Fibroblast of skin of left biceps (primary cell): ENCODE measurements at places on chromosomes 3 and 15.

DNA sequence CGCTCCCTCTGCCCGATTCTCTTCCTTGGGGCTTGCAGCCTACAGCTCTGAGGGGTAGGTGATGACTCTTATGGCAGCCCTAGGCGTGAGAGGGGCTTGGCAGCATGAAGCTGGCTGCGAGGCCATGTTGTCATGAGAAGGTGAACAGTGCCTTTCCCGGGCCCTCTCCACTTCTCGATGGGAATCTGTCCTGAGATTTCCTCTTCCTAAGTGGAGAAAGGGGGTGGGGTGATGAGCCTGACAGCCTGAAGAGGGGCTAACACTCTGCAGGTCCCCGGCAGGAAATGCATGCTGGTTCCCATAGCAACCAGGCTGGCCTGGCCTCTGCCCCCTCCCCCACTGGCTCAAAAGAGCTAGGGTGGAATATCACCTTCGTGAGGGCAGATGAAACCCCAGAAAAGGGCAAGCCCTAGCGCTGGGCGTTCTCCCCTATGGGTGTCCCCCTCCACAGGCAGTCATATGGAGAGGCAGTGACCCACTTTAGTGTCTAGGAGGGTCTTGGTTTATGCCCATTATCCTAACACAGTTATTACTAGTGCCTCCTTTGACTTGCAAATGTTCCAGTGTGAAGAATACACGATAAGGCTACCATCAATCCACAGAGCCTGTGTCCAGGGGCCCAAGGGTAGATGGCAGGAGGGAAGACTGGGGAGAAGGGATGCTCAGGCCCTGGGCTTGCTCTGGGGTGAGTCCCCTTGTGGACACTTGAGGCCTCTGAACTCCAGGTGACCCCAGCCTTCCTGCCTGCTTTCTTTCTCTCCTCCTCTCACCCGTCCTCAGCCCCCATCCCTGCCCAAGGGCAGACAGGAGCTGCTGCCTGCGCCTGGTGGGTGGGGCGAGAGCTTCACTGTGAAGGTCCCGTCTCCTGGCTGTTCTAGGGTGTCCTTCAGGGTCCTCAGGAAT, 13.2 kb downstream of the EPHB3 start:
- DNase-seq, result no peak

- DNase-seq, result no peak
These were observed 59.4 kb upstream of the TRPM1 start for GRCh38 chr15:31160740-31161495.

- no peak for DNase-seq
These were observed 139.6 kb downstream of the CMSS1 start for GRCh38 chr3:99957151-99957796.

- no peak for DNase-seq
These were observed 45.7 kb upstream of the ADGRG7 start for GRCh38 chr3:100563652-100564211.

DNA sequence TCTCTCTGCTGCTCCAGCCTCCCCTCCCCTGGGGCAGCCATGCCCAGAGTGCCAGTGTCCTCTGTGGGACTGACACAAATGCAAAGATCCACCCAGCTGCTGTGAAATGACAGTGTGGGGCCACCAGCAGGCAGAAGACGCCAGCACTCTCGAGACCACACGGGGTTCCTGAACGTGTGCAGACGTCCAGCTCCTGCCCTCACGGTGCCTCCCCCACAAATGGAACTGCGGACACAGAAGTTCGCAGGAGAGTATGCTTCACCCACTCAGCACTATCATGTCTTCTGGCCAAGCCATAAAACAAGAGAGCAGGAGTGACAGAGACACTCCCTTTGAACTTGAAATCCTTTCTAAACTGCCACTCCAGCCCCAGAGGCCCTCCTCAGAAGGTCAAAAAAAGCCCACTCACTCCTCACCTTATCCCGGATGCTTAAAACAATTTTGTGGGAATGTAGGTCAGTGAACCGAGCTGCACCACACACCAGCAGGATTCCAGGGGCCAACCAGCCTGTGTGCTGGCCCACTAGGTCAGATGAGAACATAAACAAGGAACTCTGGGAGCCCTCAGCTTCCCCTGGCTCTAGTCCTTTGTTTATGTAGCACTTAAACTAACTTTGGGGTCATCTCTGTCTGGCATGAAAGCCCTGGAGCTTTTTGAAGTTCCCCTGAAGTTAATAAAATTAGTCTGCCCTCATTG, 112.6 kb downstream of the DNAJB8 start:
- no peak for DNase-seq

- no peak for DNase-seq
These were observed 25.4 kb upstream of the RYK start for GRCh38 chr3:134276086-134276485.

- DNase-seq, result no peak
These were observed 295.8 kb upstream of the TBL1XR1 start for GRCh38 chr3:177493091-177493490.

GRCh38 chr3:81965696-81966095, 204.3 kb upstream of the GBE1 start:
- no peak for DNase-seq

GRCh38 chr3:13710251-13710650, 161.3 kb downstream of the FBLN2 start:
- no peak for DNase-seq

GRCh38 chr15:42858999-42859789, 61.4 kb downstream of the TTBK2 start:
- no peak for DNase-seq

DNA sequence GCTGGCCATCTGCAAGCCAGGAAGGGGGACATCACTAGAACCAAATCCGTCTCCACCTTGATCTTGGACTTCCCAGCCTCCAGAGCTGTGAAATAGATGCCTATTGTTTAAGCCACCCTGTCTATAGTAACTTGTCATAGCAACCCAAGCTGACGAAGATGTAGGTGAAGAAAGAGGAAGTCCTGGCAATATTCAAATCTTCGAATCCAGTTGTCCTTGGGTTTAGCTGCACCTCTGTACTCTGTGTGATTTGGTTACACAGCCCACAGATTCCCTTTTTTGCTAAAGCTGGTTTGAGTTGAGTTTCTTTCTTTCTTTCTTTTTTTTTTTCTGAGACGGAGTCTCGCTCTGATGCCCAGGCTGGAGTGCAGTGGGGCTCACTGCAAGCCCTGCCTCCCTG, 68.0 kb upstream of the XCR1 start:
- no peak for DNase-seq

DNA sequence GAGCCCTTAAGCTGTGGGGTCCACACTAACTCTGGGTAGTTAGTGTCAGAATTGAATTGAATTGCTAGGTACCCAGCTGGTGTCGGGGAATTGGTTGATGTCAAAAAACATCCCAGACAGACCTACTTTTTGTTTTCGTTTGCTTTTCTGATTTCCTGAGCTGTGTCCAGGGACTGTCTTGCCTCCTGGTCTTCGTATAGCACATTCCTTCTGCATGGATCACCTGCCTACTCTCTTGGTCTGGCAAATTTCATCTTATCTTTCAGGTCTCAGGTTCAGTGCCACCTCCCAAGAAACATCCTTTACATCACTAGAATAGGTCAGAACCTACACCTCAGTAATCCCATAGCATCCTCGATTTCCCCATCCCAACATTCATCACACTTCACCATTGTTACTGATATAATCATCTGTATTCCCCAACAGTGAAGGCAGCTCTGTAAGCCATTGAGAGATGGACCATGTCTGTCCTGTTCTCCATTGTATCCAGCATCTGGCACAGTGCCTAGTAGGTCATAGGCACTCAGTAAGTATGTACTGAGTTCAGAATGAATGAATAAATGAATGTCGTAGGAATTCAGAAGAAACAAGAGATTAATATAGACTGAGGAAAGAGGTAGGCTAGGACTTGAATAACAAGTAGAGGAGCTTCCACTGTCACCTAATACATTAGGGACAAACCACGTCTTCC, 81.2 kb downstream of the ANP32A start:
- no peak for DNase-seq

- no peak for DNase-seq
These were observed 494.9 kb upstream of the CCDC54 start for GRCh38 chr3:106882297-106882696.

GRCh38 chr3:37968813-37969595, 21.6 kb upstream of the VILL start:
- DNase-seq, result no peak

- no peak for DNase-seq
These were observed 142.3 kb upstream of the RASGRP1 start for GRCh38 chr15:38706956-38707355.

DNA sequence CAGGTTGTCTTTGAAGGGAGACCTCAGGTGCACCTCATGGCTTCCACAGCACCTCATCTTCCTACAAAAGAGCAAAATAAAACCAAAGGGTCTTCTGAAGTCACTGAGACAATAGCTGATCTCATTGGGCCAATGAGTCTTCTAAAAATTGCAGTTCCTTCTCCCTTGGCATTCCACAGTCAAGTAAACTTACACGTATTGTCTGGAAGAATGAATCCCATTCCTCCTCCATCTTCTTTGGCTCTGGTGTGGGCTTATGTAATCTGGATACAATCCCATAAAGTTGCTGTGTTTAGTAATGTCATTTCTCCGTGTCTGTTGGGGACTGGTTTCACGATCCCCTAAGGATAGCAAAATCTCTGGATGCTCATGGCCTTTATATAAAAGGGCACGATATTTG, 85.5 kb upstream of the CGNL1 start:
- DNase-seq, result no peak

DNA sequence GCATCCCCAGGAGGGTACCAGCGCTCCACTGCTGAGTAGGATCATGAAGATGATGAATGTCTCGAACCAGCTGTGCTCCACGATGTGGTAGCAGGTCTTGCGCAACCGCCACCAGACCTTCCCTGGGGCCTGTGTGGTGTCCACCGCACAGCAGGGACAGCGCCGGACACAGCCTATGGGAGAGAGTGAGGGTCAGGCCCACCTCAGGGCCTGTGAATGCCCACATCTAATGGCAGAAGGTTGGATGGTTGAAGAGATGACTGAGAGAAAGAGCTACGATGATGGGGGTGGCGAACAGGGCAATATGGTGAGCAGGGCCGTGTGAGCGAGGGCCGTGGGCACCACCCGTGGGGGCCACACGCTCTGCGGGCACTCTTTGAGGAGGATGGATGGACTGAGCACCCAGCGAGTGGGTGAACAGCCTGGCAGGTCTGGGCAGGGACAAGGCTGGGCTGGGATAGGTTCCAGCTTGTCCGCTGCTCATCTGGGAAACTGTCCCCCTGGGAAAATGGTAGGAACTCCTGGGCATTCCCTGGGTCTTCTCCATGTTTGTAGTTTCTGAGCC, 74.1 kb downstream of the SCN5A start:
- DNase-seq, result no peak

- no peak for DNase-seq
These were observed 200.8 kb upstream of the C2CD4B start for GRCh38 chr15:62365795-62366442.

DNA sequence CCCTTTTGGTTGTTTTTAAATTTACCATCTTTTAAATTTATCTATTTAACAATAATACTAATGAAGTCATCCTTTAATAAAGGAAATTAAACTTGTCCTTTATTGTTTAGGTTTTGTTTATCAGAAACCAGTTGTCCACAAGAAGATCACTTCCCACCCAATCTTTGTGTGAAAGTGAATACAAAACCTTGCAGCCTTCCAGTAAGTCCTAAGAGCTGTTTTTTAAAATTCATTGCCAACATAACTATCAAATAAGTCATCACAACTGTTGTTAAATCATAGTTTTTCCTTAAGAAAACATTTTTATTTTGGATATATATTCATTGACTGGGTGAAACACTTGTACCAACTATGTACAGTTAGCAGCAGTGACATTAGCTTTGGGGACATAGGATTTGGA, 59.4 kb downstream of the CALML4 start:
- DNase-seq, result no peak

GRCh38 chr3:196968233-196969133, at the start of gene PIGZ:
TSS of gene PIGZ (minus strand) at chr3:196968833. CDS start at chr3:196952031, 16,802 bp downstream.
- DNase-seq, result no peak

GRCh38 chr3:129295286-129295685, 16.6 kb downstream of the HMCES start:
- DNase-seq, result no peak

DNA sequence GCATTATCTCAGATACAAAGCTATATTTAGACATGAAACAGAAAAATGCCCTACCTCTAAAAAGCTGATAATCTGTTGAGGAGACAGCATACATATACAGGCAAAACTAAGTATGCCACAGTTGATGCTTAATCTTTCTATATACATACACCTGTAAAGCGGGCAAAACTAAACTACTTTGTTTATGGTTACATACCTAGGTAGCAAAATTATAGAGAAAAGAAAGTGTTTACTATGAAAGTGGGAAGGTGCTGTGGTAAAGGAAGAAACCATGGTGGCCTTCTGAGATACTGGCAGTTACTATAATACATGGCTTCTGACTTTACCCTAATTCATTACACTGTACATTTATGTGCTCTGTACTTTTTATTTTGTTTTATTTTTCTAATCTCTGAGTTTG, 36.0 kb upstream of the NR1I2 start:
- no peak for DNase-seq

DNA sequence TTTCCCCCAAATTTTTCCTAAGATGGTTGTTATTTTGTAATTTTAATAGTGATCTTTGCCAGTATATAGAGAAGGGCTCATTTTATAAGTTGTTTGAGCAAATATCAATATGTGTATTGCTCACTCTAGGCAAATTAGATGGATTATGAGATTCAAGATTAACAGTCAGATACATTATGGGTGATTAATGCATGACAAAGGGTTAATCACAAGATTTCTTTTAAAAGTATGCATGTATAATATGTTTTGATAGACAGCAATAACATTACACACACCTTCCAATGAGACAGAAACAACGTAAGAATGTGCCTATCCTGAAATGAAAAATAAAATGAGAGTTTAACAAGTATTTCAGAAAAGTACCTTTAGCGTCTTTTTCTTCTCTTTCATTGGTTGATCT, 547.6 kb upstream of the AGTR1 start:
- DNase-seq, result no peak

DNA sequence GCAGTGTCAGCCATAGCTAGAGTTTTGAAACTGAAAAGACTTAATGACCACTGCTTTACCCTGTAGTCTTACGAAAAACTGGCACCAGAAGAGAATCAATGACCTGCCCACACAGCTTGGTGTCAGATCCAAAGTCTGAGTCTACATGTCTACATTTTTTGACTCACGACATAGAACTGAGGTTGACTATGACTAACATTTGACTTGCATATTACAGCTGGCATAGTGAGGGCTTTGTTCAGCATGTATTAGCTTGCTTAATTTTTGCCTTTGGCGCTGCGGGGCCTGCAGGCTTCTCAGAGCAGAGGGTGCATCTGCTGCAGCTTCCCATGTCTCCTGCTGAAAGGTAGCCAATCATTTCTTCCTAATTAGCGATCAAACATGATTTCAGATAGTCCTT, 167.0 kb downstream of the EBLN2 start:
- DNase-seq, result no peak
